Retina (tissue), 1 donor: ENCODE measurements at places on chromosomes 7 and 10.

- DNase-seq, result no peak
Measured at GRCh38 chr10:5479481-5480161, 19.7 kb downstream of the CALML5 start.

- no peak for DNase-seq
Measured at GRCh38 chr10:29807163-29807806, 172.5 kb upstream of the SVIL start.

DNA sequence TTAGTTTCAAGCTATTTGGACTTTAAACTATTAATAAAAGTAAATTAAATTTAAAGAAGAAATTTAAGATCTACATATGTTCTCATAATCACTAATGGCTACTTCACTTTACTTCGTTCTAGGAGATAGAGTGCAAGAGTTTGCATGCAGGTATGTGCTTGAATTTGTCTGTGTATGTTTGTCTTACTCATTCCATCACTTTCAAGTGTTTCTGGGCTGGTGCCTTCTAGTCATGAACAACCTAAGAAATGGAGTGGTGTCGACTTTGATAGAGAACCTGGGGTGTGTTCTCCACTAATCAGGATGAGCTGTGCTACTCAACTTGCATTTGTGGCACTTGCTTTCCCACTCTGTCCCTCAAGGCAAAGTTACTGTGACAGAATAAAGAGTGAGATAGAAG lies 169.9 kb downstream of the KCND2 start:
- no peak for DNase-seq

DNA sequence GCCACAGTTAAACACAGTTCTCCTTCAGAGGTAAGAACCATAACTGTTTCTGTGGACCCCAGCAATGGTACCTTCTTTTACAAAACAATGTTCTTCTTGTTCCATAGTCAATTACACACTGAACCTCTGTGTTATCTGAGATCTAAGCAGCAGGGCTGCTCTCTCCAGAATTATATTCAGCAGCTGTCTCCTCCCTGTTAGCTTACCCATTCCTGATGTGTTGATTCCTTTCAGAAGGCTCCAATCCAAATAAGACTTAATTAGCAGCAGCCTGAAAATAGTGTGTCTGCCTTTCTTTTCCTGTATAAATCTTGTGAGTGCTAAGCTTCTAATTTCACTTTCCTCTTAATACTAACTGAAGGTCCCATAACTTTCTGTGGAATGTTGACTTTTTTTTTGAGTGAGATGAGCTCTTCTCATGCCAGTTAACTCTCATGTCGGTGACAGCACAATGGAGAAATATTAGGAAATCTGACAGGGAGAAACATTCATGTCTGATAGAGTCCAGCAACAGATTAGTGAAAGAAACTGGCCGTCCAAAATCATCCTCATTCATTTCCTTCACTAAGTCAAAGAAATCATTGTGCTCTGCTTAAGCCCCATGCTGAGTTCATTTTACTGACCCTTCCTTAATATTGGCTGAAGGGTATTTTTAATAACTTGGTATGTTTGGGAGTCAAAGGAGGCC lies 226.5 kb downstream of the PRKG1 start:
- DNase-seq, result peak; percentile 37

DNA sequence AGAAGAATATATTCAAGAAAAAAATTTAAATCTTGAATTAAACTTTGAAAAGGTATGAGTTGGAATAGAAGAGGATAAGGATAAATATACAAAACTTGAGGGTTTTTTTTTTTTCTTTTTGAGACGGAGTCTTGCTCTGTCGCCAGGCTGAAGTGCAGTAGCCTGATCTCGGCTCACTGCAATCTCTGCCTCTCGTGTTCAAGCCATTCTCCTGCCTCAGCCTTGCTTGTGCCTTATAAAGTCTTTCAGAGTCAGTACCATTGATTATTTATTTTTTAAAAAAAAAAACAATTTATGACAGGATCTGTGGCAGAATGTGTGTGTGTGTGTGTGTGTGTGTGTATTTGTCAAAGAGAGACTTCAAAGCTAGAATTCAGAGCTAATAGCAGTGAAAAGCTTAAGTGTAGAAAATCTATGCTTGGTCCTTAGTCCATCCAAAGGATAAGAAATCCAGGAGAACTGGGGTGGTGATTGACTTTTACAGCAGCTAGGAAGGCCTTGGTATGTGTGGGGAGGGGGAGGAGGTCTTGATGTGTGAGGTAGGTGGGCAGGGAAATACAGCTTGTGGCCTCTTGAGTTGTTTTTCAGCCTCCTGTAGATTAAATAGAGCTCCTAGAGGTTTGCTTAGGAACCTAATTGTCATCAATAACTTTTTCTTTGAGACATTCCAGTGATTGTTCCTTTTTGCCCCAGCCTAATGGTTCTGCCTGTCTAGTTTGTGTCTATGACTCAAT lies 2.4 kb downstream of the HECTD2 start:
- peak; percentile 20 for DNase-seq

- no peak for DNase-seq
Measured at GRCh38 chr7:128919881-128920799, 9.6 kb upstream of the KCP start.

DNA sequence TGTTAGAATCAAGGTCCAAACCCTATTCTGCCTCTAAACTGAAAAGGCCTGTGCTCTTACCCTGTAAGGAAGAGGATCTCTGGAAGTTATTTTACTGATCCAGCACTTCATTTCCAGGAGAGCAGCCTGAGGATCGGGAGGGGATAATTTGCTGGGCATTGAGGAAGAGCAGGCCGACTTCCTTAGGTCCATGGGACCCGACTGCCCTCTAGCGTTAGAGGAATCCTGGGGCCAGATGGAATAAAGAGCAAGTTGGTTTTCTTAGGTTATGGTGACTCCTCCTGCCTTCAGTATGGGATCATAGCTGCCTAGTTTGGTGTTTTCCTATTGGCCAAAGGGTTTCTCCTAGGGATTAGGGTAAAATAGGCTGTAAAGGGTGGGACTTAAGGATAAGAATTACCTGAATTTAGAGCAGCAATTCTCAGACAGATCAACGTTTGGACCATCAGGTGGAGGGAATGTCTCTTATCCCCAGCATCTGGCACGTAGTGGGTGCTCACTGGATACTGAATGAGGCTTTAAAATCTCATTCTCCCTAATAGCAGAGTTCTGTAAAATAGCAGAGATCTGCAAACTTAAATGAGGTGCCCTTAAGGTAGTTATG lies 40.0 kb upstream of the SORBS1 start:
- DNase-seq, result peak; percentile 80

GRCh38 chr7:12066521-12066920 lies 144.6 kb upstream of the TMEM106B start:
- DNase-seq, result no peak

- DNase-seq, result no peak
Measured at GRCh38 chr7:40519009-40519408, 384.2 kb downstream of the SUGCT start.

DNA sequence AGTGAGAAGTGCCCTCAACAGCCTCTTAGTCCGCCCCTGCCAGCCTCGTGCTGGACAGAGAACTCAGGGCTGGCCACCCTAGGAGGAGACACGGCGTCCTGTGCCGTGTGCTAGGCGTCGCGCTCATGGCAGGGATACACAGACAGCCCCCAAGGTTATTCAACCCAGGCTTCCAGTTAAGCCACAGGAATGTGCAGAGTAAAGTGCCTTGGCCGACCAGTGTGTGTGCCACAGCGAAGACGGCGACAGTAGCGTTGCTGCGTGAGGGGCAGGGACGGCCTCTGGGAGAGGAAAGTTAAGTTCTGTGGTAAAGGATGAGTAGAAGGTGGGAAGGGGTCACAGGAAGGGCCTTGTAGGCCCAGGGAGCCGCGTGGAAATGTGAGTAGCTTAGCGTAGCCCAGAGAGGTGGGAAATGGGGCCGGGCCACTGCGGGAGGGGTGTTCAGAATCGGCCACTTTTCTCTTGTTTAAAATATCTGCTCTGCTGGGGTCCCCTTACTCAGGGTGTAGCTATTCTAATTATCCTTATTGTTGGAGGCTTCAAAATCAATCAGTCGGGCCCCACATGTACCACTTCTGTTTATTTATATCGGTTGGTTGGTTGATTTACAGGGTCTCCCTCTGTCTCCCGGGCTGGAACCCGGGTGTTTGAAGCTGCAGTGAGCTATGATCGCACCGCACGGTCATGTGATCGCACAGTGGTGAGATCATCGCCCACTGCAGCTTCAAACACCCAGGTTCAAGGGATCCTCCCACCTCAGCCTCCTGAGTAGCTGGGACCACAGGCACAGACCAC lies 24.5 kb downstream of the TMEM120A start:
- DNase-seq, result no peak

GRCh38 chr7:36298106-36298505 lies 91.6 kb upstream of the ANLN start:
- no peak for DNase-seq

DNA sequence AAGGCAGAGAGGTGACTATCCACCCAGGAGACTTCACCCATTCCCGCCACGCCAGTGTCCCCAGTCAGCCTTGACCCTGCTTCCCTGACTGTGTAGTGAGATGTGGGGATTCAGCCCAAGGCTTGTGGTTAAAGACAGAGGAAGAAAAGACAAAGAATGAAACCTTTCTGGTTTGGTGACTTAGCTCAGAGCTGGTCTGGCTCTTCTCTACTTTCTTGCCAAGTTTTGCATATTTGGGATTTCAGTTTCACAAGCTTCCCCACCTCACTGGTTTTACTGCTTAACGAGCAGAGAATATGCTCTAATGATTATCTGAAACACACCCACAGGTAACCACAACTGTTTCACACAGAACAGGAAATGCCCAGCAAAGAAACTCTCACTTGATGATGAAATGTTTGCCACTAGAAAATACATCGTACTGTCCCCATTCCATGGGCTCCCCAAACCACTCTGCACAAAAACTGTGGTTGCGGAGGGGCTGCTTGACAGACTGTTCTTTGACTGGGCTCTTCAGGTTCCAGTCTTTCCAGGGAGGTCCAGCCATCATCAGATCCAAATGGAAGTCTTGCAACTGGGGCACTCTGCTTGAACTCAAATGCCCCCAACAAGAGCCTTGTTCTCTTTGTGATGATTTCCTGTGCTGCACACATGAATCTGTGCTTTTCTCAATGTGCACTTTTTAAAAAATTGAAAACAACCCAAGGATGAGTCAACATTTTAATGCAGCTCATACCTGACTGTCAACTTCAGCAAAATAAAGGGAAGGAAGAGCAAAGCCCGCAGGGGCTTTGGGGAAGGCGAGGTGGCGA lies 95.5 kb downstream of the CTBP2 start:
- DNase-seq, result no peak

DNA sequence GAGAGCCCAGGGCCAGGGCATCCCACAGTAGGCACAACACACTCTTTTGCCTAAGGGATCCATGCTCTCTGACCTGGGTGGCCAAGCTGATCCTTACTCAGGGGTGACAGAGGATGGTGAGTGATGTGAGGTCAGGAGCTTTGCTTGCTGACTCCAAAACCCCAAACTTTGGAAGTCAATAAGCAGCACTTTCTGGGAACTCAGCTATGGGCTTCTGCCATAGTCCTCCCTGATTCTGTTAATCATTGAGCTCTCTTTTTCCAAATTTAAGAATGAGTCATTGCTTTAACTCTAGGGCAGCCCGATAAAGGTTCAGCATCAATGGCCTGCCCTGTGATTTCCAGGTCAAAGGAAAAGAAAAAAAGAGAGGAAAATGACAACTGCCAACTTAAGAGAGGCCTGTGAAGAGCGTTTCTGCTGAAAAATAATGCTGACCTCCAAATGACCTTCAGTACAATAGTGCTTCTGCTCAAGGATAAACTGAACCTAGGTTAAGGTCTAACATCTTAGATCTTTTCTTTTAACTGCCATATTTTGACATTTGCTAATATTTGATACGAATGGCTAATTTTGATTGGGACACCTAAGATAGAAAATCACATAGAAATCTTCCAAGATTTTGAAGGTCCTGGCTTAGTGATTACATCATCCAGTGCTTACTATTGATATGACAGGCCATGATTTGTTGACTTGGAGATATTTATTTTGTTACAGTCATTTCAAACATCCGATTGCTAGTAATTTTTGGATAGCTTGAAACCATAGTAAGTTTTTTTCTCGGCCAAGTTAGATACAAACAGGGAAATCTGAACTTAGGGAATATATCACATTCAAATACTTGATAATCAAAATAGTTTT lies 20.8 kb upstream of the RELN start:
- DNase-seq, result no peak

DNA sequence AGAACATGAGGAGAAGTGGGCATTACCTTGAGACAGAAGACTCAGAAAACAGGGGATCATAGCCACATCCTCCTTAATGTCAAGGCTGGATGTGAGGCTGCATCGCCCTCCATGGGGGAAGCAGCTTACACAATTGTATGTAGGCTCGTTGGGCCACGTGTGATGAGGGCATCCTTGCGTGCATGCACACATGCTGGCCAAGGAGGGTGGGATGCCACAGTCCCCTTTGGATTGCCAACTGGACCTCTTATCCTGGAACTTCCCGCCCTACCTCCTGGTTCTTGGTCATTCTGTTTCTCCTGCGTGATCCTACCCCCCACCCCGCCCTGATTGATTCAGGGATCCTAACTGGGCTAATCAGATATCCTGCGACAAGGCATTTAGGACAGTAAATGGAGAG lies 102.0 kb downstream of the PRKAG2 start:
- no peak for DNase-seq

DNA sequence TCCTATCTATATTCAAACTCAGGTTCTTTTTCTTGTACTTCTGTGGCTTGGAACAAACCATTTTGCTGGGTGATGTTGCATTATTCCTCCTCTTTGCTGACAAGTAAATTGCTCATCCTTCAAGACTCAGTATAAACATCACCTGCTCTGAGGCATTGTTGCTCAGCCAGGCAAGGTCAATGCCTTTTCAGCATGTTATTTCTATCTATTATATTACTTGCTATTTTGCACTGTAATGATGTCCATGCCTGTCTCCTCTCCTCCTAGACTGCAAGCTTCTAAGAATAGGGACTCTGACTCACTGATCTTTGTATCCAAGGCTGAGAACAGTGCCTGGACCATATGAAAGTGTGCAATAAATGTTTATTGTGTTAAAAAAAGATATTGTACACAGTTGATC lies 293.8 kb downstream of the RNLS start:
- DNase-seq, result no peak

DNA sequence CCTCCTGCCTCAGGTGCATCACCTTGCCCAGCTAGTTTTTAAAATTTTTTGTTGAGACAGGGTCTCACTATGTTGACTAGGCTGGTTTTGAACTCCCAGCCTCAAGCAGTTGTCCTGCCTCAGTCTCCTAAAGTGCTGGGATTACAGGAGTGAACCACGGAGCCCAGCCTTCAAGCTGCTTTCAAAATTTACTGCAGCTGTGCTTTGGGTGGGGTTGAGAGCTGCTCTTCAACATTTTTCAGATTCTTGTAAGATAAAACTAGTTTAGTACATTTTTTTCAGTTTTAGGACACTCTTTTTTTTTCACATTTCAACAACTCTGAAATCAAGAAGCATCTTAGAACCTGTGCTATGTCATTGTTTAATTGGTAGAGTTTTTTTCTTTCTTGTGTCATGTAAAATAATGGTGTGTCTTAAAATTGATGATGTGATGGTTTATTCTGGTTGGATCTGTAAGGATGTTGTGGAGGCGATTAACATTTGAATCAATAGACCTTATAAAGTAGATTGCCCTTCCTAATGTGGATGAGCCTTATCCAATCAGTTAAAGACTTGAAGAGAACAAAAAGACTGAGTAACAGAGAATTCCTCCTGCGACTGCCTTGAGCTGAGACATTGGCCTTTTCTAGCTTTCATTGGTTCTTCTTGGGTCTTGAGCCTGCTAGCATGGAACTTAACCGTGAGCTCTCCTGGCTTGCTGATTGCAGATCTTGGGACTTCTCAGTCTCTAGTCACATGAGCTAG lies 13.5 kb downstream of the PLEKHA8 start:
- no peak for DNase-seq

GRCh38 chr10:98128802-98129201 lies 5.7 kb upstream of the R3HCC1L start:
- no peak for DNase-seq
